T-cell (primary cell): ENCODE measurements at places on chromosomes 1 and 21.

GRCh38 chr1:110594456-110595352 lies 11.5 kb downstream of the KCNA2 start:
- no peak for DNase-seq

DNA sequence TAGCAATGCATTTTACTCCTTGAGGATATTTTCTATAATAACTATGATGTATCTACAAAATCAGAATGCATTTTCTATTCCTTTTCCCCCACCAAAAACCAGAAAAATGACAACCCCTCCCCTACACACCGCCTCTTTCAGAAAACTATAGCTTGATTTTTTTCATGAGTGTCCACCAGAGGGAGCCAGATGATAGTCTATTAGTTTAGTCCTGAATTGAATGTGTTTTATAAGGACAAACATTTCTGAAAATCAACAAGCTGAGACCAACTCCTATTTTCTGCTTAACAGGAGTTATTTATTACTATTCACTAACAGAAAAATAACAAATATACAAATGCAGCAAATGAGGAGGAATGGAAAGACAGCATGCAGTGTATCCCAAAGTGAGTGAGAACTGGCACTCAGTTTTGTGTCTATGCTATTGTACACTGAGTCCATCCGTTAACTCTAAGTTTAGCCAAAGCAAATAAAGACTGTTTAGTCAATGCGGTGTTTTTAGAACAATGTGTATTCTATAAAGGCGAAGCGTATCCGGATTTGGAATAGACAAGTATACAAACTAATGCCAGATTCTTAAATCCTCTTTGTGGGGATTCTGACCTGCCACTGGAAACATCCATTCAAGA lies 182.6 kb downstream of the VAV3 start:
- DNase-seq, result no peak

DNA sequence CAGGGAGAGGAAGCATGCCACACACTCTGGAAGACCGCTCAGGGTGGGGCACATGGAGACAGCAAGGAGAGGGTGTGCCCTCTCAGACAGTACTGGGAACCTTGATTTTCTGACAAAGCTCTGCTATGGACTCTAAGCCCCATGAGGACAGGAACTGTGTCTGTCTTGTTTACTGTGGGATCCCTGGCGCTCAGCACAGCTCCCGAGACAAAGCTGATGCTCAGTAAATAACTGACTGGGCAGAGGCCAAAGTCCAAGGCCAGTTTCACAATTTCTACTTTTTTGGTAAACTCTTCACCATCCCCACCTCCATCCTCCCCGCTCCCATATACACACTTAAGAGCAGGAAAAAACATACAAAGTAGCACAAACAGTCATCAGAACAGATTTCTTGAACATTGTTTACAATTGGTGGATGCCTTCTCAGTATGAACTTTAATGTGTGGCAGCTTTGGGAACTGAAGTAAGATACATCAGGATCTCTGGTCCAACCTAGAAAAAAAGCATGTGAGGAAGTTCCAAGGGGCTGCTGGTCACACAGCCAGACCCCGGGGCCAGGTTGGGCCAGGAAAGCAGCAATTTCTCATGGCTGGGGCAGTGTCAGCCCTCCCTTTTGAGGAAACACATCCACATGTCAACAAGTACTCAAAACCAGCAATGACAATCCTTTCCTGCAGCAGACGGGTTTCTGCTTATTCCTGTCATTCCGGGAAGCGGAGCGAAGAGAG lies 5.6 kb upstream of the AHCYL1 start:
- no peak for DNase-seq

DNA sequence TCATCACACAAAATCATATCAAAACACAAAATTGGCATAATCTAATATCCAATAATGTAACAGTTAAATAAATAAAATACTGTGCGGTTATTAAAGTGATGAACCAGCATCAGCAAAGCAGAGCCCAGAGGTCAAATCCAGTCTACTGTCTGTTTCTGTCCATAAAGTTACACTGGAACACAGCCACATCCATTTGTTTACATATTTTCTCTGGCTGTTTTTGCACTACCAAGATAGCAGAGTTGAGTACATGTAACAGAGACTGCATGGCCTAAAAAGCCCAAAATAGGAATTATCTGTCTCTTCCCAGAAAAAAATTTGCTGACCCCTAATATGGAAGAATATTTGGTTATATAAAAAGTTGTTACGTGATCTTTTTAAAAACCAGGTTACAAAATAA lies 242.2 kb upstream of the DMRTA2 start:
- no peak for DNase-seq

DNA sequence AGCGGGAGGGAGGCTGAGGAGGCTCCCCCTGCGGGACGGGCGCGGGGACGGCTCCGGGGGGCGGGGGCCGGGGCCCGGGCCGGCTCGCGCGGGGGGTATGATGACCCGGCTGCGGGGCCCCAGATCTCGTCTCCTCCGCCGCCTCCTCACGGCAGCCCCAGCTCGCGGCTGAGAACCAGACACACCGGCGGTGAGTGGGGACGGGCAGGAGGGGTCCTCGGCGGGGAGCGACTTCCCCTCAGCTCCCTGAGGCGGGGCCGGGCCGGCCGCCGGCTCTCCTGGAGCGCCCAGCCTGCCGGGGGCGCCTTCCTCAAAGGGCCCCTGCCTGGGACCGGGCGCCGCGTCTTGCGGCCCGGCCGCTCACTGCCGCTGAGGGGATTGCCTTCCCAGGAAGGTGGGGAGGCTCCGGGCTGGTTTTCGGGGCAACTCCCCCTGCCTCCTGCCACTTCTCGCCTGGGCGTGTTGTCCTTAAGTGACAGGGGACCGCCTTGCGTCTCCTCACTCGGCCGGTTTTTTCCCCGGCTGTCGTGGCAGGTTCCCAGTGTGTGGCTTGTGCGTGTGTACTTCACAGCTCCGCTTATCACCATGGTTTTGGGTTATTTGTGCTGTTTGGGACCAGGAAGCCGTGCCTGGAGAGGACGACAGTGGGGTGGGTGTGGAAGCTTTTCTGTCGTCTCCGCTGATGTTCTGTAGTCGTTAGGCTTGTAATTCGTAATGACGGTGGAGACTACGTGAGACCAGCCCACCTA lies 800 bp downstream of the HIPK1 start:
- DNase-seq, result peak; percentile 87

DNA sequence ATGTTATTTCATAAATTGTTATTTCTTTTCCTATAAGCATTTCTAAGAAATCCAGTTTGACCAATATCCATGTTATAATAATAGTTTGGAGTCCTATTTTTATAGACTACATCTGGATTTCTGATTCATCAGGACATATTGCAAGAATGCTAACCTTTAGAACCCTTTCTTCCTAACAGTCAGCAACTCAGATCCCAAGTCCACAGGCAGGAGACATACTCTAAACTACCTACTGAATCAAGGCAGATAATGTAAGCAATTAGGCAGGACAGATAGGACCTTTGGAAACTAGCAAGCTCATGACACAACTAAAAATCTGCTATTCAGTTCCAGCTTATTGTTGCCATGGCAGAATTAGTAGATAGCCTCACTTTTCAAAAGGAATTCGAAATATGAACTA lies 104.1 kb downstream of the DENND1B start:
- no peak for DNase-seq

GRCh38 chr1:55323760-55324159 lies 108.6 kb upstream of the USP24 start:
- DNase-seq, result no peak

GRCh38 chr21:35692311-35692710 lies 368.0 kb downstream of the SETD4 start:
- no peak for DNase-seq

DNA sequence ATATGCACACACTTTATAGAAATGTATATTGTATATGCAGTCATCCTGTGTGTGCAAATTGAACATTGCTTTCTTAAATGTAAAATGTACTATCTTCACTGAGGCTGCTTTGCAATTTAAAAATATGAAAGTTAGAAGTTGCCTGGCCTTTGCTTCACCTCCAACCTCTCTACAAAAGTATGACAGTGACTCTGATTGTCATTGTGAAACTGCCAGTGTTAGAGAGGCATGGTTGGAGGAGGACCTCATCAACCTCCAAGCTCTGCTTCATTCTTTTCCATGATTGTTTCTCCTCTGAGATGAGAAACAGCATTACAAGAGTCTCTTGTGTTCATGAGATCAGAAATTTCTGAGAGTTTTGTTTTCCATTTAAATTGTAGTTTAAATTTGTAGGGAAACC lies 185.5 kb downstream of the ZC3H11B start:
- DNase-seq, result no peak

DNA sequence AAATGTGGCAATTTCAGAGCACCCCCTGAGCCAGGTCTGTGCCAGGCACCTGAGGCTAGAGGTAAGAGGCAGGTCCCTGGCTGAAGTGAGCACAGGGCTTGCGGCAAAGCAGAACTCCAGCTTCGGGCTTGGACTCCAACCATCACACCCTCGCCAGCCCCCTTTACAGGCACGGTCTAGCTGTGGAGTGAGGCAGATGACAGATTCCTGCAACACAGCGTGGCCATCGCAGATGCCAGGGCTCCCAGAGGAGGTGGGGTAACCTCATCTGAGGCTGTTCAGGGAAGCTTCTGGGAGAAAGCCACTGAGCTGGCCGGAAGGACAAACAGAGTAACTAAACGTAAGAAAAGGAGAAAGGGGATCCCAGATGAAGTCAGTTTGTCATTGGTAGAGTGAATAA lies 55.6 kb upstream of the CASZ1 start:
- no peak for DNase-seq

- DNase-seq, result no peak
Observed at GRCh38 chr1:54417123-54417522, 10.9 kb upstream of the SSBP3 start.

GRCh38 chr1:93221913-93222312 lies 41.4 kb downstream of the CCDC18 start:
- DNase-seq, result no peak

- no peak for DNase-seq
Observed at GRCh38 chr1:93715529-93716126, 34.0 kb upstream of the BCAR3 start.
